Calu3 (cell line): ENCODE measurements at places on chromosomes 4 and X.

- DNase-seq, result no peak
Observed at GRCh38 chr4:83180431-83180968, 66.0 kb upstream of the PLAC8 start.

DNA sequence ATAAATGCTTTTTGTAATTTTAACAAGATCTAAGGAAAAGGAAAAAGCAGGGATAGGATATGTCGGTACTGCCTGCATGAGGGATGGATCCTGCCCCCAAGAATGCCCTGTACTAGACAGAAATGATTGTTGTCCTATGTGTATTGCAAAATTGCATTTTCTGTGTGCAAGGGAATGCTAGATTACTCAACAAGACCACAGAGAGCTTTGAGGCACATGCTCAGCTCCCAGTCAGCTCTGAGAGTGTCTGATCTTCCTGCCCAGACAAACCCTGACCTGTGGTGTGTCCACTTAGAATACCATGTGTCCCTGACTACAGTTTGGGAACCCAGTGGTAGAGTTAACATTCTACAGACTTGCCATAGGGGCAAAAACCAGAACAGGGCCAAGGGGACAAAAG, 129.2 kb upstream of the PAK3 start:
- DNase-seq, result no peak

DNA sequence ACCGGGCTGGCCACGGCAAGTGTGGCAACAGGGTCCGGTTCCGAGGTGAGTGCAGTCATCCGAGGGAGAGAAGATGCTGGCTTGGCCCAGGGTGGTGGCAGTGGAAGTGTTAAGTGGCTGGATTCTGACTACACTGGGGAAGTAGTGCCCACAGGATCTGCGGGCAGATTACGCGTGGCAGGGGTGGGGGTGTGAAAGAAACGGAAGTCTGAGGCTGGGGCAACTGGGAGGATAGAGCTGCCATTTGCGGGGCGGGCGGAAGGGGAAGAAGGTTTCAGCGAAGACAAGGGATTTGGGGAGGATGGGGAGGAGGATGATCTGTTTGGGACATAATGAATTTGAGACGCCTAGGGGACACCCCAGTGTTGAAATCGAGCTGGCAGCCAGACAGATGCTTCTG, 5.3 kb downstream of the RS1 start:
- no peak for DNase-seq

GRCh38 chr4:3461515-3462291, 1.4 kb upstream of the DOK7 start:
- peak; percentile 79 for DNase-seq

GRCh38 chr4:118352843-118353533, at the start of gene PRSS12:
Gene PRSS12 (minus strand): TSS chr4:118353003. CDS start chr4:118352720, 283 bp downstream.
- DNase-seq, result peak; percentile 93

DNA sequence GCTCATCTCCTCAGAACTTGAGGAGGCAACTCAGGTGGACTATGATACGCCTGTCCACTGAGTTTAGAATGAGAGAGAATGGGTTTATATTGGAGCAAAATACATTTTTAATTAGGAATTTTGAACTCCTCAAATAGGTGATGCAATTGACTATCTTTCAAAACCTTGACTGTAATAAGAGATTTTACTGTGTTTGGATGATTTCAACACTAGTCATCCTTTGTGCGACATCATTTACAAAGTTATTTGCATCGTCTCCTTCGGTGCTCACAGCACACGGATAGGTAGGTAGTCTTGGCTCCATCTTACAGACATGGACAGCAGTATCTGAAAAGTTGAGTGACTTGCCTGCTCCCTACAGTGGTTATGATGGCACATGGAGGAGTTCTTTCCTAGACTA, 67.0 kb downstream of the AASDH start:
- no peak for DNase-seq
